Stimulated activated CD4-positive, alpha-beta T cell treated with anti-CD3 and anti-CD28 coated beads, Interleukin-12 subunit alpha, Interleukin-12 subunit beta, amount 100 ng/mL, for 48 hours (primary cell): ENCODE measurements at places on chromosomes 7 and 10.

- no peak for DNase-seq
Measured at GRCh38 chr7:149862156-149862555, 11.6 kb upstream of the ATP6V0E2 start.

GRCh38 chr10:80489371-80490112 is 35.4 kb downstream of the TSPAN14 start:
- DNase-seq: no peak

- no peak for DNase-seq
Measured at GRCh38 chr10:42962110-42962901, 114.6 kb upstream of the RET start.

DNA sequence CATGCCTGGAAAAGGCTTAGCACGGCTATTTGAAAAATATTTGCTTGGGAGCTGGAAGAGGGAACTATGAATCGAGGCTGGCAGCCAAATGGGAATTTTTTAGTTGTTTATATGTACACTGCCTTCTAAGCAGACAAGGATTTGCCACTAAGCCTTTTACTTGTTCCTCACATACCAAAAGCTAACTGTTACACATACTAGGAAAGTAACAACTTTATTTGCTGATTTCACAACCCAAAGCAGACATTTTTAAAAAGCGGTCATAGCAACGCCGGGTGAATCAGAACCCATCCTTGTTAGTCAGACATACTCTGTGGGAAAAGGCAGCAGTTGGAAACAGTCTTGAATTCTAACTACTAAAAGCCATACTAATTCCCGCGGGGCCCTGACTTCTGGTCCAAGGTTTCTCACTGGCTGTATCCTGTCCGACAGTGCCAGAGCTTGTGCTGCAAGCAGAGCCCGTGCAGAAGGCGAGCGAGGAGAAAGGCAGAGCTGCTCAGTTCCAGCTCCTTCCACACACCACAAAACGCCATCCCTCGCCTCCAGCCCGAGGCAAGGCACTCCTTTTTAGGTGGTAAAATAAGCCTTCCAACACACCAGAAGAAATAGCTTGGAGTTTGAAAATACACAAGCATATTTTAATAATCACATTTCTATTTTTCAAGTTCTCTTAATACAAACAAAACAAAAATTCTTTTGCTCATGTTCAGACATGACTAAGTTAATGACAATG is 89.2 kb downstream of the RNF216 start:
- DNase-seq: no peak

- DNase-seq: no peak
Measured at GRCh38 chr10:125055446-125055845, 104.9 kb downstream of the CTBP2 start.

DNA sequence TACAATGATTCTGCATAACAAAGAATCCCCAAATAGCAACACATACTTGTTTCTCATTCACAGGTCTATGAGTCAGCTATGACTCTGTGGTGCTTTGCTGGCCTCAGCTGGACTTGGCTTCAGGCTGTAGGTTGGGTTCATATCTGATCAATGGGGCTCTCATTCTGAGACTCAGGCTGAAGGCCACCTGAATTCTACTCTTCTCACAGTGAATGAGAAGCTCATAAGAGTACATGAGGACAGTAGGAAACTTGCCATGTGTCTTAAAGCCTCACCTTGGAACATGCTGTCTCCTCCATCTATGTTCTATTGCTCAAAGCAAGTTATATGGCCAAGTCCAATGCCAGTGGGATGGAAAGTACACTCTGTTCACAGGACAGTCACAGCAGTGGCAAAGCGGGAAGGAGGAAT is 292.9 kb downstream of the BMPER start:
- no peak for DNase-seq

GRCh38 chr10:103062854-103063590 is 130.1 kb downstream of the NT5C2 start:
- DNase-seq: no peak

DNA sequence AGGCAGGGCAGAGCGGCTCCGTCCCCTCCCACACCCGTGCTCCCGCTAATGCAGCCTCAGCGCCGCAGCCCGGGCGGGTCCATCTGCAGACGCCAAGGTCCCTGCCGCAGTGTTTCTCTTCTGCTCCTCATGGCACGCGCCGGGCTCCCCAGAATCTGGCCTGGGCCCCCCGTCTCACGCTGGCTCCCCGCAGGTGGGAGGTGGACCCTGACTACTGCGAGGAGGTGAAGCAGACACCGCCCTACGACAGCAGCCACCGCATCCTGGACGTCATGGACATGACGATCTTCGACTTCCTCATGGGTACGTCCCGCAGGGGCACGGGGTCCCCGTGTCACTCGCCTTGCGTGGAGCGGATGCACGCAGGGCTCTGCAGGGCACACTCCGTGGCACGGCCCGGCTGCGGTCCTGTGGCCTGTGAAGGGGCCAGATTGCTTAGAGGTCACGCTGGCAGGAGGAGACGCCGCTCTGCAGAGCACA is 33.5 kb upstream of the FOXL3 start:
- DNase-seq: no peak

DNA sequence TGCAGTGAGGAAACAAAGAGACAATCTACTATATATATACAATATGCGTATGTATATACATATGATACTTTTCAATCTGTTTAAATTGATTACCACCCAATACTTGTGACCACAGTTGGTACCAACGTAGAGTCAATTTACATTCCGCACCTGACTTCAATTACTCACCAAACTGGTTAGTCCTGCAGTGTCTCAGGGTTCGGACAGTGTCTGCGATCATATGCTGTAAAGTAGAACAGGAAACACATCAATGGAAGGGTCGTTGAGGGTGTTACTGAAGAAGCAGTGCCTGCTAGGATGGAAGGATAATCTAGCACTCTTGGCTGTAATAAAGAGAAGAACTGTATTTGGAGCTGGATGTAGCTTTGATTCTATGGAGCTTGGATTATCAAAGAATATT is 179.7 kb upstream of the CDCA7L start:
- no peak for DNase-seq
